T-helper 9 cell (primary cell): ENCODE measurements at places on chromosomes 13 and 19.

DNA sequence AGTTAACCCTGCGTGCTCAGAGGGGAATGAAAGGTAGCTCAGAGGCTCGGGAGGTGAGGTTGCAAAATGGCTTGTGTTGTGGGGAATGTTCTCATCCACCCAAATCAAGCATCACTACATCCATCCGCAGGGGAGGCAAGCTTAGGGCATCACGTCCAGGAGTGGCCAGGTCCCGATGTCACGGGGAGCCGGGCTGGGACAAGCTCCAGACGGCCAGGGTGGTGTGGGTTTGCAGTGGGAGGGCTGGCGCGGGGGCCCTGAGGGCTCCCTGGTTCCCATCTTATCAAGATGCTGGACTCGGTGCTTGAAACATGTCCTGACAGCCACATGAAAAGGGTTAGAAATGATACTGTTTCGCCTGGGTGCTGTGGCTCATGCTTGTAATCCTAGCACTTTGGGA is 25.8 kb downstream of the EPN1 start:
- DNase-seq = no peak

GRCh38 chr13:78309497-78310180 is 293.7 kb downstream of the POU4F1 start:
- DNase-seq = no peak

DNA sequence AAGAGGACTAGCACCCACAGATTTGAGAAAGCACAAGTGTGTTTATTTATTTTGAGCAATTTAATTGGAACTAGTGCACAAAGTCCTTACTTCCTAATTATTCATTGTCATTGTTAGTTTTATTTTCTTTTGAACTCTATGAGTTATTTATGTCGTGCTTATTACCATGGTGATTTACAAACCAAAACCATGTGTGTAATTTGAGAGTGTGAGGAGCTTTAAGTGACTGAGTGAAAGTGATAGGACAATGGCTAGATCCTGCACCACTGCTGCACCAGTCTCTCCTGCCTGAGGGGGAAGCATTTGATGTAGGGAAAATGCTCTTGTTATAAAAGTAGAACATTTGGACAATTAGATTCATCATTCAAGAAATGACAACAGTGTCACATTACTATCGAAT is 172.3 kb upstream of the KLF12 start:
- no peak for DNase-seq

- no peak for DNase-seq
Observed at GRCh38 chr13:112850273-112850672, 118.7 kb upstream of the MCF2L start.
